Testis (tissue), 5 donors: ENCODE measurements at places on chromosomes 2 and 18. TPM values are rescaled to one million over a fixed set of nuclear protein-coding genes. Genes with fewer than 3 reads are reported as not detected.
A peak's percentile ranks its signal among the peaks of the same experiment; 100 is the strongest.

DNA sequence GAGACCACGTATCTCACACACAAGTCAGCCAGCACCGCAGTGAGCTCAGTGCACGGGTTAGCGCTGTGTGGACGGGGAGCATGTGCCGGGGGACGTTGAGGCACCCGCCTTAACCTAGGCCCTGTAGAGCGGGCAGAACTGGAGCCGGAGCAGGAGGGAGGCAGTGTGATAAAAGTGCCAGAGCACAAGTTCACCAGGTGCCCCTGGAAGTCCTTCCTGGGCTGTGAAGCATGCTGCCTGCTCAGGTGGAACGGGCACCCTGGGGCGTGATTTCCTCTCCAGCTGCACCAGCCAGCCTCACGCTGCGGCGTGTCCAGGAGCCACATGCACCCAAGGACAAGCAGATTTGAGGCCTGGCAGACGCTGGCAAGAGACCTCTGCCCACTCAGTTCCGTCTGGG, 50.3 kb downstream of the ITGB1BP1 start:
- H3K36me3 ChIP-seq = no peaks in the 10 kb centered on the region
- no peak overlapping the region for H3K27ac ChIP-seq
- no peak for DNase-seq
- no peaks in the 10 kb centered on the region for H3K27me3 ChIP-seq

DNA sequence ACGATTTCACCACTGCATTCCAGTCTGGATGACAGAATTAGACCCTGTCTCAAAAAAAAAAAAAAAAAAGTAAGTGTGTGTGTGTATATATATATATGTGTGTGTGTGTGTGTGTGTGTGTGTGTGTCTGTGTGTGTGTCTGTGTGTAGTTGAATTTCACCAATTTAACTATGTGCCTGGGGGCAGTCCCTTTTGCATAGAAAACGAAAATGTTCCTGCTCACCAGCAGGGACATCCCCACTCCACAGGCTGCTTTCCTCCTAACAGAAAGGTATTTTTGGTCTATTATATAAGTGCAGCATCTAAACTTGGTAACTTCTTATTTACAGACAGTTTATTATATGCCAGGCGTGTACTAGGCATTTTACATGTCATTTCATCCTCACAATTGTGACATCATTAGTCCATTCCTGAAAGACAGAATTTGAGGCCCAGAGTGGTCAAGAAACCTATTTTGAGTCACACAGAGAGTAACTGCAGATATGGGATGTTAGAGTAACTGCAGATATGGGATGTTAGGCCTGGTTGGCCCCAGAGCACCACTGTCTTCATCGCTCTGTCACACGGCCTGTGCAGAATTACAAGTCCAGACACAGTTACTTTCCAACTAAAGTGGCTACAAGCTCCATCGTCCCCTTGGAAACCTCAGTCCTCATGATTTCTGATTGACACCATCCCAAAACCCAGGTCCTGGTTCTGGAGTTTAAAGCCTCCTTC, 9.3 kb upstream of the TTL start:
- H3K4me1 ChIP-seq = no peaks in the 10 kb centered on the region
- H3K27ac ChIP-seq = no peak overlapping the region
- no peak overlapping the region for H3K4me3 ChIP-seq
- no peak for DNase-seq
- no peaks in the 10 kb centered on the region for H3K27me3 ChIP-seq
- H3K36me3 ChIP-seq = no peaks in the 10 kb centered on the region

DNA sequence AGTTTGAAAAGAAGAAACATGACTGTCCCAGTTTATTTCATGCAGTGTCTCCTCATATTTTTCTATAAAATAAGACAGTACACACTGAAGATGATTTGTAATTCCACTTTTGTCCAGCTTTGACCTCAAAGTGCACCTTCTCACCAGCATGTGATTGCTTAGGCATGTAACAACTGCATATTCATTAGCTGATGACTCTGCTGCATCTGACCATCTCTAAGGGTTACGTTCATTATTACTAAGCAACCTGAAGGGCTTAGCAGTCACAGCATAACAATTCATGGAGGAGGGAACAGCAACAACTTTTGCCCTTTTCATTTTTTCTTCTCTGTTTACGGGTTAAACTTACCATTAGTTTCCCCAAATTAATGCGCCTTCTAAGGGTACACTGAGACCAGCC, 330.6 kb upstream of the PIK3C3 start:
- H3K4me3 ChIP-seq = no peak overlapping the region
- no peaks in the 10 kb centered on the region for H3K4me1 ChIP-seq
- H3K27me3 ChIP-seq = no peaks in the 10 kb centered on the region
- H3K36me3 ChIP-seq = no peaks in the 10 kb centered on the region

- no peaks in the 10 kb centered on the region for H3K27me3 ChIP-seq
- H3K4me1 ChIP-seq = no peaks in the 10 kb centered on the region
- no peak overlapping the region for H3K4me3 ChIP-seq
- H3K36me3 ChIP-seq = no peaks in the 10 kb centered on the region
- DNase-seq = no peak
- H3K27ac ChIP-seq = no peak overlapping the region
Observed at GRCh38 chr18:10951631-10952544, 197.5 kb downstream of the PIEZO2 start.

ERFE gene
- total RNA-seq = 9.5 TPM

- H3K4me1 ChIP-seq = no peaks in the 10 kb centered on the region
- DNase-seq = no peak
- H3K36me3 ChIP-seq = no peaks in the 10 kb centered on the region
- H3K4me3 ChIP-seq = no peak overlapping the region
Observed at GRCh38 chr2:7411691-7412090, 494.5 kb downstream of the RNF144A start.

DNA sequence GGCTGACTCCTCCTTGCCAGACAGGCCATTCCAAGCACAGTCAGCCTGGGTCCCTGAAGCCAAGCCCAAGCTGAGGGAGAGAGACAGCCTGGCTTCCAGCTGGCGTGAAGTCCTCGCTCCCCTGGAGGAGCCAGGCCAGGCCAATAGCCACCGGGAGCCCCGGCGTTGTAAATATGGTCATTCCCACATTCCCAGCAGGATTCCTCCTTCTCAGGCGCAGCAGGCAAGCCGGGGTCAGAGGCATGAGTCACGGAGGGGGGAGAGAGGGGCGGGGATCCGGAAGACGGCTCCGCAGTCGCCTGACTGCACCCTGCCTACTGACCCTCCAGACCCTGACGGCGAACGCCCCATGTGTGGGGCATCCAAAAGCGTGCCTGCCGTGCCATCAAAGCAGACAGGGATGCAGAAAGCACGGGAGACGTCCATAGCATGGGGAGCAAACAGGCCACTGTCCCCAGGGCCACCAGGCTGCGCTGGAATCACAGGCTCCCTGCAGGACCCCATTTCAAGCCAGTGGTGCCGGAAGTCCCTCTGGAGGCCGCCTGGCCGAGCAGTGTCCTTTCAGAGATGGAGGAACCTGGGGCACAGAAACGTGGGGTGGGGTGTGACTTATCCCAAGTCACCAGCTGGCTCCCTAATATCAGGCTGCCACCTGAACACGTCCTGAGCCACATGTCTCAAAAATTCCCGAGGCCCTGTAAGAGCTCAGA, 48.2 kb downstream of the TWIST2 start:
- DNase-seq = peak; percentile 61
- no peak overlapping the region for H3K27ac ChIP-seq
- H3K36me3 ChIP-seq = no peaks in the 10 kb centered on the region
- H3K4me3 ChIP-seq = no peak overlapping the region
- no peaks in the 10 kb centered on the region for H3K27me3 ChIP-seq

GRCh38 chr18:51998066-51998465, 341.9 kb upstream of the DCC start:
- H3K27ac ChIP-seq = no peak overlapping the region
- no peak overlapping the region for H3K4me3 ChIP-seq
- H3K27me3 ChIP-seq = no peaks in the 10 kb centered on the region
- no peaks in the 10 kb centered on the region for H3K4me1 ChIP-seq

SLC4A3 gene
- 31.3 TPM for total RNA-seq
